ENCODE measurements at places on chromosomes 5 and 9.

DNA sequence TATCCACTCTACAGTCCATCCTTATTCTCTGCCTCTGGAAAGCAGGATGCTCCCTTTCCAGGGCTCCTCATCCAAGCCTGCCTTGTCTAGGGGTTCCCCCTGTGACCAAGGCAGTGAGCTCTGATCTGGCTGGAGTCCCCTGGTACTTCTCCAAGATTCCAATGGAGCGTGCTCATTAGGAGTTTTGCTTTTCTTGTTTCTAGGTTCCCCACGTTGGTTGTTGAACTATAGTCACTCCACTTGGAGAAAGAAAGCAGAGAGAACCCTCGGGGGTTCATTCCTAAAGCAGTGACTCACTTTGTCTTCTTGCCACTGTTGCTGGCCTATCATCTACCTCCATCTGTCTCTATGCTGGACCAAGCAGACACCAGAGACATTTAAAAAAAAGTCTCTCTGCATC lies 192.6 kb downstream of the TLE4 start:
- DNase-seq, result peak; percentile 96

GRCh38 chr9:5205071-5205470 lies 19.6 kb upstream of the INSL6 start:
- no peak for DNase-seq

DNA sequence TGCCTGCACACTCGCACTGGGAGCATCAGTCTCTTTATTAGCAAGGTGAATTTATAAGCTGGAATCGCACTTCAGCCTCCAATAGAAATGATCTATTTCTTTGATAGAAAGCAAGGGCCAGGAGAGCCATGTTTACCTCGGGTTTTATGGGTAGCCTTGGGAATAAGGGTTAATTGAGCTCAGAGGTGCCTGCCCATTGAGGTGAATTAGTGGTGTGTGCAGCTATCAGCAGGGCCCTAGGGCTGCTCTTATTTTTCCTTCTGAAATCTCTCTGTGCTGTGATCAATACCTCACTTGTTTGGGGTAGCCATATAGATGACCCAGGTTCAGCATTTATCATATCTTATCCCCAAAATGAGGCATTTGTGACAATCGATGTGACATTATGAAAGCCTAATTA lies 297.8 kb downstream of the EBF1 start:
- no peak for DNase-seq

GRCh38 chr5:73938280-73938937 lies 312.4 kb downstream of the ARHGEF28 start:
- DNase-seq, result peak; percentile 90

- DNase-seq, result no peak
Observed at GRCh38 chr5:98839469-98840383, 66.3 kb downstream of the RGMB start.

DNA sequence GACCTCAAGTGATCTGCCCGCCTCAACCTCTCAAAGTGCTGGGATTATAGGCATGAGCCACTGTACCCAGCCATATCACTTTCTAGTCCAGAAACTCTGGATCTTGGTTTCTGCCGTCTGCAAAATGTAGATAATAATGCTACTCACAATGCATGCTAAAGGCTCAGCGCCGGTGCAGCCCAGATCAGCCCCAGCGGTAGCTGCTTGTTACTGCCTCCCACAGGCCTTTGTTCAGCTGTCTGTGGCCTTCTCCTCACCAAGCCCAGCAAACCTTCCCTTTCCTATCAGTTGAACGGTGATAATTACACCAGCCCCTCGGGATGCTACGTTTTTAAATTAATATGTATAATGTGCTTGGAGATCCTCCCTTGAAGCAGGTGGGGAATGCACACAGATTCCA lies 26.2 kb upstream of the MSX2 start:
- DNase-seq, result no peak

- DNase-seq, result no peak
Observed at GRCh38 chr9:135491764-135492163, 8.7 kb upstream of the MRPS2 start.

DNA sequence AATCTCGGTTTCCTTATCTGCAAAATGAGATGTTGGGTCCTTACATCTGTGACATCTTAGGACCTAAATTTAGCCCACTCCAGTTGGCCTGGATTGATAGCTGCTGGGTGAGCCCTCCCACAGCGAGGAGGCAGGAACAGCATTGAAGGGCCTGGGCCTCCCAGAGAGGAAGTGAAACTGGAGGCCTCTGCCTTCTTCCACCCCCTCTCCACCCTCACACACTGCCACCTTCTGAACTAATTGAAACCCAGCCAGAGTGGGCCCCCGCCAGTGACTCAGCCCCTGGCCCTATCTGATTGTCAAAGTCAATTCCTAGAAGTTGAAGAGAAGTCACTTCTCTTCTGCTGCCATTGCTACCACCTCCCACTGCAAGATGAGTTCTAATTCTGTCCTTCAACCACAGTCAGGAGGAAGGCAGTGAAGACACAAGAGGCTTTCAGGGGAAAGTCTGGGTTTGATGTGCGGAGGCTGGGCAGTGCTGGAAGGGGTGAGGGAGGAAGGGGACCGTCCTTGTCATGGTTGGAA lies 55.2 kb upstream of the NEK6 start:
- DNase-seq, result no peak

GRCh38 chr5:40221255-40221654 lies 458.5 kb upstream of the PTGER4 start:
- DNase-seq, result no peak

GRCh38 chr5:95669985-95670384 lies 12.8 kb downstream of the SPATA9 start:
- no peak for DNase-seq

DNA sequence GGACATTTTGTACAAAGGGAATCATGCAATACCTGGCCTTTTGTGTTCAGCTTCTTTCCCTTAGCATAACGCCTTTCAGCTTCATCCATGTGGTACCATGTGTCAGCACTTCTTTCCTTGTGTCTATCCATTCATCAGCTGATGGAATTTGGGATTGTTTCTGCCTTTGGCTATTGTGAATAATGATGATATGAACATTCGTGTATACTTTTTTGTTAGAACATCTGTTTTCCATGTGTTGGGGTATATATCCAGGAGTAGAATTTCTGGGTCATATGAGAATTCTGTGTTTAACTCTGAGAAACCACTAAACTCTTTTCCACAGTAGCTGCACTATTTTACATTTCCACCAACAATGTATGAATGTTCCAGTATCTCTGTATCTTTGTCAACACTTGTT lies 14.8 kb upstream of the PRRC2B start:
- no peak for DNase-seq

DNA sequence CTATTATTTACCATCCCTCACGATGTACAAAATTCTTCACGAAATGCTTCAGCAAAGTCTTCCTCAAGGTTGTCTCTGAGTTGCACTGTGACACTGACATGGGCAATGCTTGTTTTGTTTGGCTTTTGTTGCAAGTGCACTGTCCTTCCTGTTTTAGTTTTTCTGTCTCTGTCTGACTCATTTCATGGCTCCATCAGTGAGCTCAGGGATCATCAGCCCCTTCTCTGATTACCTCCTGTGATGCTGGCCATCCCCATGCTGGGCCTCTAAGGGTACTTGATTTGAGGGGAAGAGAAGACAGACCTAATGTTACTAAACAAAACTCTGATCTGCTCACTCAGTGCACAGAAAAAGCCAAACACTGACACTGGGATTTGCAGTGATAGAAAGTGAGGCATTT lies 37.6 kb upstream of the STX17 start:
- DNase-seq, result no peak

DNA sequence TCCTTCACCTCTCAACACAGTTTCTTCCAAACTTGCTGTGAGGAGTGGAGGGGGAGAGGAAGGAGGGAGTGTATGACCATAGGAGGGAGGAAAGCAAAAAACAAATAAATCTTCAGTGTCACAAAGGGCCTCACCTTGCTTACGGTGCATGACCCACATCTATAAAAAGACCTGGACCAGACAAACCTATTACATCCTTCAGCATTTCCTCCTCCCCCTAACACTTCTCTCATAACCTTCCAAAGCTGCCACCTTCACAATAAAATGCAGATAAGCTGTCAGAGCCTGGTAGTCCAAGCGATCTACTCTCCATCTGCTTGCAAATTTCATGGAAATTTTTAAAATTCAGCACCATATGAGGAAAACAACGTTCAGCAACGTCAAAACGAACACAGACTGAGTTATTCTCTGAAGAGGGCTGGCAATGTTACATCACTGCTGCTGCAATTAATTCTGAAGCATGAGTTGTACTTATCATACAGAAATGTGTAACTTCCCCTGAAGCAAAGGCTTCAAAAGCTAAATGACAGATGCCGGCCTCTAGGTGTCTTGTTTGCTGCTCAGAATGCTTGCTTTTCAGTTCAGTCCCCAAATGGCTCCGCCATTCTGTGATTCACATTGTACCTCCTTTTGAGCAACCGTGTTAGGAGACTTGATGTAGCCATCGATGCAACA lies 62.9 kb downstream of the EFNA5 start:
- DNase-seq, result no peak

DNA sequence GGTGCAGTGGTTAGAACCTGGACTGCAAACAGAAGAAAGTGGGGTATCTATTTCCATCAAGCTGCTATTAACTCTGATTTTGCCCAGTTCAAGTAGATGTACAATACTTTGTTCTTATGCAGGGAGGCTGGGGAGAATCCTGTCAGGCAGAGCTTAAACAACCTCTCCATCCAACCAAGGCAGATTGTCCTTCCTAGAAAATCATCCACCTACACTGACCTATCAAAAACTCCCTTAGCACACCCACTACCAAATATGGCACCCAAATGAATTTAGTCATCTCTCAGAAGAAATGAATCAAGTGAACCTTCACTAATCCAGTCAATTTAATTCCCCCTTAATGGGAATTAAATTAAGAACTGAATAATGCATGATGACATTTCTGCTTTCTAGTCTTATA lies 18.4 kb upstream of the HEMGN start:
- DNase-seq, result no peak

- DNase-seq, result no peak
Observed at GRCh38 chr5:59917121-59917520, 23.6 kb upstream of the PDE4D start.

DNA sequence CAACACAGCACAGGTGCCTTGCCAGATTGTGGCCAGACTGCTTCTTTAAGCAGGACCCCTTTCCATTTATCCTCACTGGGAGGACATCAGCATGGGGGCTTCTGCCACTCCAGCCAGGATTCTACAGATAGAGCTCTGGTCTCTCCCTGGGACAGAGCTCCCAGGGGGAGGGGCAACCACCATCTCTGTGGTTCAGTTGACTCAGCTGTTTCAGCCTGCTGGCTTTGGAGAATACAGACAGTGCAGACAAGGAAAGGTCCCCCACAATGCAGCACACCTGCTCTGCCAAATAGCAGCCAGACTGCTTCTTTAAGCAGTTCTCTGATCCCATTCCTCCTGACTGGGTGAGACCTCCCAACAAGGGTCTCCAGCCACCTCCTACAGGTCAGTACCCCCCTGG lies 132.8 kb downstream of the OR2K2 start:
- no peak for DNase-seq

DNA sequence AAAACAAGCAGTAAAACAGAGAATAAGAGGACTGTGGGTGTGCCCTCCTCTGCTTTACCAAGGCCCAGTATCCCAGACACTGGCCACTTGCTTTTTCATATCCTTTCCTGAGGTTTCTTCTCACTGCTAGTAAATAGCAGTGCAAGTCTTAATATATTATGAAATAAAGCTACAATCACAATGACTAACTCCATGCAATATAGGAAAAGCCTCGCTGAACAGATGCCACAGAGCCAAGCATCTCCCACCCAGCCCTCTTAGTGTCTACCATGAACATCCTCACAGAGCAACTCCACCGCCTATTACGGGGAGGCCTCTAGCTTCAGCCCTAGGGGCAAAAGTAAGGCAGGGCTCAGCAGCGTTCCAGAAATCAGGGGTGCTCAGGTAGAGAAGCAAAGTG lies 130.7 kb upstream of the LHFPL2 start:
- DNase-seq, result no peak

GRCh38 chr5:139710319-139711066 lies 62.3 kb downstream of the CXXC5 start:
- no peak for DNase-seq

- no peak for DNase-seq
Observed at GRCh38 chr5:59287361-59287760, 606.2 kb downstream of the PDE4D start.

- DNase-seq, result no peak
Observed at GRCh38 chr5:151632524-151632923, 41.4 kb upstream of the FAT2 start.

DNA sequence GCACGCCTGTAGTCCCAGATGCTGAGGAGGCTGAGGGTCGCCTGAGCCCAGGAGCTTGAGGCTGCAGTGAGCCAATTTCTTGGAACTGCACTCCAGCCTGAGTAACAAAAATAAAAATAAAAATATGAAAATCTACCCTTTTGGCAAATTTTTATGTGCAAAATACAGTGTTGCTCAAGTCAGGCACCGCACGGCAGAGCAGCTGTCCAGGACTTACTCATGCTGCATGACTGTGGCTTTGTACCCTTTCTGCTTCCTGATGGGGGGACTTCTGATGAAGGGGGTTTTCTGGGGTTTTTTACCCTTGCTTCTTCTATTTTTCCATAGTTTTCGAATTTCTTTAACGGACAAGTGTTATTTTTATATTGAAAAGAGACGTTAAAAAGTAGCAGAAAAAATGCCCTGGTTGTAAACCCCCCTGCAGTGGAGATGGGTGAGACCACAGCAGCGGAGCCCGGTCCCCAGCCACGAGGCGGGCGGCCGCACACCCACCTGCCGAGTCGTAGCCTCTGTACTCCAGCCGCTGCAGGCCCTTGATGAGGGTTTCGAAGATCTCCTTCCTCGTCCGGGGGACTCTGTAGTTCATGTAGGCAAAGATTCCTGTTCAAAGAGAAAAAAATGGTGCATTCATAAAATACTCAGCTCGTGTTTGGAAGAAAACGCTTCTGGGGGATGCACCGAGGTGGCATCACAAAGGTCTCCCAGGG lies 15.0 kb downstream of the GFPT2 start:
- DNase-seq, result no peak

DNA sequence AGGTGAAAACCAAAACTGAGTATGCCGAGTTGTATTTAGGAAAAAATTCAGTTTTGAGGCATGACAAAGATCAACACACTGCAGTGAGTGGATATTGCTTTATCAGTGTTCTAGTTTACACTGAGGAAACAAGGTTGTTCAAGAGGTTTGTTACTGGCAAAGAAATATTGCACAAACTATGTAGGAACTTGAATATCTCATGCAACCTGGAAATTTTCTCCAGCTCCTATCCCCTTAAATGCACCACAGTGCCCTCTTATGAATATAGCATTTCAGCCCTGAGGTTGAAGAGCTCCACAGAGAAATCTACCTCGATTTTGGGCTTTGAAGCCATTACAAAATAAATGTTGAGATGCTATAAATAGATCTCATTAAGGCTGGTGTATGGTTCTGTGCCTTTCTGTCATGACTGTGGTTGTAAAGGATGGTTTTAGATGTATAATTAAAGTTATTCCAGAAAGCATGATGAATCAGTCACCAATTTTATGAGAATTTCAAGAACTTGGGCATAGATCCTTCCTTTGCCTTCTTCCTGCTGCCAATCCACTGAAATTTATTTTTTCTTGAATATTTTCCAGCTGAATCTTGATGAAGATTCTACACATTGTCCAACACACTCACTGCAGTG lies 159.3 kb downstream of the SPATA31D1 start:
- no peak for DNase-seq

DNA sequence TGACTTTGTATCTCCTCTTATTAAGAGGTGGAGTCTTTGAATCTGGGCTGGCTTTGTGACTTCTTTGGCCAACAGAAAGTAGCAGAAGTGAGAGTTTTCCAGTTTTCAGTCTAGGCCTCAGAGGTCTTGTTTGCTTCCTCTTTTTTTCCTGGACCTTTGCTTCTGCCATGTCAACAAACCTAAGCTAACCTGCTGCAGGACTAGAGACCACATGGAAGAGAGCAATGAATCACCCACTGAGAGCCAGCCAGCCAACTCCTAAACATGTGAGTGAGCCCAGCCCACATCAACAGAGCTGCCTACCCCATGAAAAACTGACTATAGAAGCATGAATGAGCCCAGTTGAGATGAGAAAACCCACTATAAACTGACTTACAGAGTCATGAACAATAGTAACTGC lies 29.9 kb downstream of the MRPL22 start:
- DNase-seq, result no peak

All from AG04449 (cell line).